BE2C (cell line): ENCODE measurements at places on chromosomes 12 and 14.

DNA sequence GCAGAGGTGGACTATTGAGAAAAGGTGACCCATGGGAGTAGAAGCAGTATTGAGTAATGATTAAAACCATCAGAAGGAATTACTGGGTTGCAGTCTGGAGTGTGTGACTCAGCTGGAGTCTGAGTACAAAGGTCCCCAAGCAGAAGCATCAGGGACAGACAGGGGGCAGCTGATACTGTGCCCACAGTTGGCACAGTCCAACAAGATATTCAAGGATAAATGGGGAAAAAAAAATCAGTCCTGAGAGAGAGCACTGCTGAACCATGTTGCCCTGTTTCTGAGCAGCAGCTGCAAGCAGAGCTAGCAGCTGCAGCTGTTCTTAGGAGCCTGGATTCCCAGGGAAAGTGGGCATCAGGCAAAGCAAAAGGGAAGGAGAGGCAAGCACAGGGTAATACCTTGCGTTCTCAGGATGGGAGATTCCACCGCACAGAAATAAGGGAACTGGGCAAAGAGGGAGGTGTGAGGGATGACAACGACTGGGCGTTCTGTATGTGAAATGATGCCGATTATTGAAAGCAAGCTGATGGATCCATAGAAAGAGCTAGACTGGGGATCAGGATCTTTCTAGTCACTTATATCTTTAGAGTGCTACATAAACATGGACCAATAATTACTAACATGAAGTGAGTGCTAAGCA is 17.7 kb downstream of the NEUROD4 start:
- no peak for DNase-seq

DNA sequence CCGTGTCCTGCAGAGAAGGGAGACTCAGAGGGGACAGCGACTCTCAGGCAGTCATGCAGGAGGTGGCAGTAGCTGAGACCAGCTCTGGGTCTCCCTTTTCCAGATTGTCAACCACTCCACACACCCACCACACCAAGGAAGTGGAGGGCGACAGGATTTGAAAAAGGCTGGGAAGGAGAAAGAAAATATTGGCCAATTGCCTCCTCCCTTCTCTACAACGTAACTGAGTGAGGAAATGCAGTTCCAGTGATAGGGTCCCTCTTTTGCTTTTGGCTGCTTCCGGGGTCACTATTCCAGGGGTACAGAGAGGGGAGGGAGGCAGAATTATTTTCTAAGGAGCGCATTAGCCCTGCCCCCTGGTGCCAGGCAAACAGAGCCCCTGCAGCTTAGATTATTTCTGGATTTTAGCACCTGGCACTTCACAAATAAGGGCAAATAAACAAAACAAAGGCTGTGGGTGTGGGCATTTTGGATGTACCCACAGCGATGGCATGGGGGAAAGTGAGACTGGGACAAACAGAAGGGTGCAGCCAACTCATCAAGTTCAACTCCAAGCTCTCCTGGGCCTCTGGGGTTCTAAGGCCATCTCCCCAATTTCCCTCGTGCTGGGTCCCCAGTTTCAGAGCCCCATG is 20.4 kb downstream of the ASB2 start:
- DNase-seq, result no peak

GRCh38 chr14:101948666-101949216 is 15.6 kb upstream of the DYNC1H1 start:
- DNase-seq, result no peak

DNA sequence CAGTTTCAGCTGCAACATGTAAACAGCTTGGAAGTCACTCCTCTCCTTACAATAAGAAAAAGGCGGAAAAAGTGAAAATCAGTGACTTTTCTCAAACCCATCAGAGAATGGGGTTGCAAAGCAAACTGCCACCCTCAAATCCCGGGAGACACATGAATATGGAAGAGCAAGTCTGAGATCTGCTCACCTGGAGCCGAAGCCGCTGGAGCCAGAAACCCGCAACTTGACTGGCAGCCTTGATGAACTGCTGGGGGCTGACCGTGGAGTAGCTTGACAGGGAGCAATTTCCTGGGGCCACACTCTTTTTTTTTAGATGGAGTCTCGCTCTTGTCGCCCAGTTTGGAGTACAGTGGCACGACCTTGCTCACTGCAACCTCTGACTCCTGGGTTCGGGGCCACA is 208.2 kb downstream of the KIF26A start:
- DNase-seq, result no peak

DNA sequence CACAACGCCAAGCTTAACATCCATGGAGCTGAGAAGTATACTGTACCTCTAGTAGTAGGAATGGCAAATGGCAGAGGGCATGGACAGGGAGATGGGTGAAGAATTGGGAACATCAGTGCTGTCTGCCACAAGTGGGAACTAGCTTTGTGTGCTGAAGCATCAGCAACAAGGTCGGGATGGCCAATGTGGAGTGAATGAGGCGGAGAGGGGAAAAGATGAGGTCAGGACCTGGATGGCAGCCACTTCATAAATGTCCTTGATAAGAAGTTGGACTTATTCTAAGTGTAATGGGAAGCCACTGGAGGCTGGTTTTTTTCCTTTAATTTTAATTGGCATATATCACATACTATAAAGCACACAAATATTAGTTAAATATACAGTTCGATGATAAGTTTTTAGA is 21.9 kb upstream of the CLMN start:
- no peak for DNase-seq

DNA sequence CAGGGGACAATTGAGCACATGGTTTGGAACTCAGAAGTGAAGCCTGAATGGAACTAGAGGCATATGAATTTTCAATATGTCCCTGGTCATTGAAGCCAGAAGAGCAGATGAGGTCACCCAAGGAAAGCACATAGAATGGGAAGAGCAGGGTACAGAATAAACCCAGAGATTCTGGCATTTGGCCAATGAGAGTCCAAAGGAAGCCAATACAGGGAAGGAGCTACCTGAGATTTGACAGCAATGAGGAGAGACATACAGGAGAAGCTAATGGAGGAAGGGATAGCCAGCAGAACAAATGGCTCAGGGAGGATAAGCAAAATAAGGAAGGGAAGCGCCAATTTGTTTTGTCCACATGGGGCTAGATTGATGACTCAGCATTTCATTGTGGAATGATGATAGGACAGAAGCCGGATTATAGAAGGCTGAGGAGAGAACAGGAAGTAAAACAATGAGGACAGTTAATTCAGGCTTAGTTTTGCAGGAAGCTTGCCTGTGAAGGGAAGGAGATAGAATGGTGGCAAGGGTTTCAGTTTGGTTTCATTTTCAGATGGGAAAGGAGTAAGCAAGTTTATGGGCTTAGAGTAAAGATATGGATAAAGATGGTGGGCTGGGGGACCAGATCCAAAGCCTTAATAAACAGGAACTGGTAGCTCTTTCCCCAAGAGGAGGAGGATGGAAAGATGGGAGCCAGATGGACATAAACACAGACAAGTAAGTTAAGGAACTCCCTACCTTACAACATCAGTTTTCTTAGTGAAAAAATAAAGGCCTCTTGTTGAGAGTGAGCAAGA is 3.2 kb upstream of the SPTSSA start:
- DNase-seq, result no peak

DNA sequence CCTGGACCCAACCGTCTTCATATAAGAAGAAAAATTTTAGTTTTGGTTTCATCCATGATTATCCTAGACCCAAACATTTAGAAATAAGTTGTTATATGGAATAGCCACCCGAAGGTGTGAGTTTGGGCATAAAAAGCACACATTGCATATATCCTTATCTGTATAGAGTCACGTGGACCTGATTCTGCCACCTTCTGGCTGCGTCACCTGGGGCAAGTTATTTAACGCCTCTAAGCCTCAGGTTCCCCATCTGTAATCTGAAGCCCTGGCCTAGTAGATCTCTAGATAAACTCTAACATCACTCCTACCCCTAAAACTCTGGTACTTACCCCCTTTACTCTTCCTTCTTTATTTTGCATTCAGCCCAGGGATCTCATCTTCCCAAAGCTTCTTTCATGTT is 14.3 kb upstream of the KRT5 start:
- no peak for DNase-seq

GRCh38 chr12:132108211-132108832 is 35.8 kb downstream of the DDX51 start:
- no peak for DNase-seq

GRCh38 chr12:31736472-31736871 is 7.7 kb upstream of the AMN1 start:
- DNase-seq, result no peak

DNA sequence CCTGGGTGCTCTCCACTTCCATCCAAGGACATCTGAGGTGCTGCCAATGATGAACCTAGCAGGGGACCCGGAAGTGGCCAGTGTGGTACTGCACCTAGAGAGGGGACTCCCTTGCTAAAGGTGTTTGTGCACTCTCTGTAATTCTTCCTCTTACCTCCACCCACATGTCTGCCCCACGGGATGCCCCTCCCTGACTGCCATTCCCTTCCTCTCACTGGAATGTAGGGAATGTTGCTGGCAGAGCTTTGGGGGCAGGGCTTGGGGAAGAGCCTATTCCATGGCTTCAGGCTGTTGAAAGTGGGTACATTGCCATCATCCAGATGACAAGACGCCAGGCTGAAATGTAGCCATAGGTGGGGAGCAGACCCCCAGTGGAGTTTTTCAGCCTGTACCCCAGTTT is 153.2 kb downstream of the SMOC1 start:
- no peak for DNase-seq

DNA sequence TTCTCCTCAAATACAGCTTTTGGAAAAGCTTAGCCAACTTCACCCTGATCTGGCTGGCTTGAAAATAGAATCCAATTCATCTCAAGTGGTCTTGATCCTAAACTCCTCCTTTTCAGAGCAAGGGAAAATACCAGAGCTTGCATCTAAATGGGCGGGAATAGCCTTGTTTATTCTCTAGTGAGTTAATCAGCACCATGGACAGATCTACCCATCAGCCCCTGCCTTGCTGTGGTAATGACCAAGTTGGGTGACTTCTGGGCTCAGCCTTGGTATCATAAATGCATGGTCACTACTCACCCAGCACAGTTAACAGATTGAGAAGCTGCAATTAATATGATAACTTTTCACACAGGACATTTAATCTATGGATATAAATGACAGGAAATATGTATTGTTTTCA is 196.6 kb downstream of the GLT1D1 start:
- DNase-seq, result no peak

GRCh38 chr12:113298861-113299545 is 35.9 kb downstream of the SLC8B1 start:
- DNase-seq, result no peak

GRCh38 chr12:87272851-87273250 is 756.4 kb downstream of the C12orf50 start:
- no peak for DNase-seq

DNA sequence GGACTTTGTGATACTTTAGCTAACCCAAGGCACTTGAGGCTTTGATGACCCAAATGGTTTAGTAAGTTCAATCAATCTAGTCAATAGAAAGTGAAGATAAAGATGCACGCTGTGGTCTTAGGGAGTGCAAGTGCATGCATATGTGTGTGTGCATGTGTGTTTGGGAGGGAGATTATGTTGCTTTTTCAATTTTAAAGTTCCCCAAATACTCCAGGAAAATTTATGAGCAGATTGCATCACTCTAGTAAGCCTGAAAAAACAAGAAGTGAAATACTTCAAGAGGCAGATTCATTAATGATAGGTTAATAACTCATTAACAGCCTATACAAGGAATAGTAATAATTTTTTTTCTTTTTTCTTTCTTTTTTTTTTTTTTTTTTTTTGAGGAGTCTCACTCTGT is 12.4 kb upstream of the SIX1 start:
- DNase-seq, result no peak
